ENCODE measurements at places on chromosomes 1 and 21.

- DNase-seq: no peak
Observed at GRCh38 chr1:218880484-218881060, 293.1 kb upstream of the LYPLAL1 start.

DNA sequence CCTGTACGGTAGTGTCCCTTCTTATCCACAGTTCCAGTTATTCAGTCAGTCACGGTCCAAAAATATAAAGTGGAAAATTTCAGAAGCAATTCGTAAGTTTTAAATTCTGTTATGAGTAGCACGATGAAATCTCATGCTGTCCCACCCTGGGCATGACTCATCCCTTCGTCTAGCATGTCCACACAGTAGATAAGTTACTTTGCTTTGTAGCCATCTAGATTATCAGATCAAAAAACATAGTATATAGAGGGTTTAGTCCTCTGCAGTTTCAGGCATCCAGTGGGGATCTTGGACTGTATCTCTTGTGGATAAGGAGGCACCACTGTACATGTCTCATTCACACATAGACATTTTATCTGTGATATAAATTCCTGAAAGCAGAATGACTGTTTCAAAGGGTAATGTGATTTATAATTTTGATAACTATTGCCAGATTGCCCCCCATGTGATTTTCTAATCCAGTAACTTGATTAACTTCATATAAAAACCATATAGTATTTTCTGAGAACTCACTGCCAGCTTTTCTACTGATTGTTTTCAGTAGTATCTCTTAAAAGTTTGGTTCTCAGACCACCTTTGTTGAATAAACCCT lies 143.3 kb downstream of the DYRK1A start:
- no peak for DNase-seq

- no peak for DNase-seq
Observed at GRCh38 chr1:190176776-190177175, 300.9 kb downstream of the BRINP3 start.

DNA sequence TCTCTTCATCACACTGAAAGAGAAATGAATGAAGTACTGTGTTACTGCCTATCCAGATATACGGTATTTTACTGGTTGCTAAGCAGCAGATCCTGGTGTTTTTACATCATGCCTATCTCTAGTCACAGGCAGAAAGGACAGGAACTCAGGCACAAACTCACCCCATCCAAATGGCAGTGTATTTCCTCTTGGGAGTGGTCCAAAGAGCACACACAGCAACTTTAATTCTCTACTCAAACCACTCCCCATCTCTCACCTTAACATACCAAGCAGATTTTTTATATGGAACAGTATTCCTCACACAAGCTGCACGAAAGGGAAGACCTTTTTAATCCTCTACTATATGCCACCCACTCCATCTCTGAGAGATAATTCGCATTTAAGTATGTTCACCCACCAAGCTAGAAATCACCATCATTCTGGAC lies 27.3 kb downstream of the EIF4G3 start:
- DNase-seq: peak; percentile 59

DNA sequence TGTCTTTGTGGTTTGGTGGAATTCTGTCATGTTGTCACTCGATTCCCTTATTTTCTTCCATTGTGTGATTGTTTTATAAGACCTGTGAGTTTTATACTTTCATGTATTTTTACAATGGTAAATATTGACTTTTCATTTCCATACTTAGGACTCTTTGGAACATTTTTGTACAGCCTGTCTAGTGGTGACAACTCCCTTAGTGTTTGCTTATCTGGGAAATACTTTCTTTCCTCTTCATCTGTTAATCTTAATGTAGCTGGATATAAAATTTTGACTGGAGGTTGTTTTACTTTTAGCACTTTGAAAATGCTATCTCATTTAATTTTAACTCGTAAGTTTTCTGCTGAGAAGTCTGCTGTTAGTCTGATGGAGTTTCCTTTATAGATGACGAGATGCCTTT lies 310.5 kb downstream of the NUF2 start:
- no peak for DNase-seq

DNA sequence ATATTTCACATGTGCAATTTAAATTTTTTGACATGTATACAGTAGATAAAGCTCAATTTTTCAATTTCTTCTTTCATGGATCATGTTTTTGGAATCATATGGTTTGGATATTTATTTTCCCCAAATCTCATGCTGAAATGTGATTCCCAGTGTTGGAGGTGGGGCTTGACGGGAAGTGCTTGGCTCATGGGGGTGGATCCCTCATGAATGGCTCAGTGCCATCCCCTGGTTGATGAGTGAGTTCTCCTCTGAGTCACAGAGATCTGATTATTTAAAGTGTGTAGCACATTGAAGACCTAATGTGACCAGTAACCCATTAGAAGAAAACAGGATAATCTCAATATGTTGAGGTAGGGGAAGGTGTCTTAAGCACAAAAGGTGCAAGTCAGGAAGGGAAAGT lies 9.1 kb upstream of the IFI16 start:
- DNase-seq: no peak

GRCh38 chr21:43849532-43850299 lies 15.3 kb upstream of the AGPAT3 start:
- DNase-seq: no peak

DNA sequence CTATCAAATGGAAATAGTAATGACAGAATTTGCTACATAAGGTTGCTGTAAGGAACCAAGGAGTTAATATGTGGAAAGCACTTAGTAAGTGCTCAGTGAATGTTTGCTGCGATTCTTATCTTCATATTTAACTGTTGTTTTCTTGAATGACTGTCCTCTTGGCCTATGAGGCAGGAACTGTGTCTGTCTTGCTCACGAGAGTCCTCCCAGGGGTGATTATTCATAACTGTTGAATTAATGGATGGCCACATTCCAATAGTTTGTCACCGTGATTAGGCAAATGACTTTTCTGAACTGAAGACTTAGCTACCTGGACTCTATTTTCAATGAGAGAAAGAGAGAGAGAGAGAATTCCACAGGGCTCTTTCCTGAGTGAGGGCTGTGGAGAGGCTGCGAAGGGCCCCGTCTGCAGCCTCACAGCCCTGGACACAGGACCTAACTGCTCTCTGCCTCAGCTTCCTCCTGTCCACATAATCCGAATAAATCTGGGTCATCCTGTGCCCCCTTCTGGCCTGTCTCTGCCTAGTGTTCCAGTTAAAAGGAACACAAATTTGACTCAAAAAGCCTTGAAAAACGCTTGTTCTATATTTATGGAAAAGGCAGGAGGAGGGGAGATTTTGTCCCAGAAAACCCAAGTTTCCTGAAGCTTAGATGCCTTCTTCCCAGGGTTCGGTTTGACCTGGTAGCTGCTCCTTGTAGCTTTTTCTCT lies 8.5 kb downstream of the EDN2 start:
- DNase-seq: no peak

- no peak for DNase-seq
Observed at GRCh38 chr1:116537040-116537831, 33.6 kb downstream of the CD58 start.

GRCh38 chr1:27523337-27524020 lies 33.5 kb upstream of the WASF2 start:
- no peak for DNase-seq

DNA sequence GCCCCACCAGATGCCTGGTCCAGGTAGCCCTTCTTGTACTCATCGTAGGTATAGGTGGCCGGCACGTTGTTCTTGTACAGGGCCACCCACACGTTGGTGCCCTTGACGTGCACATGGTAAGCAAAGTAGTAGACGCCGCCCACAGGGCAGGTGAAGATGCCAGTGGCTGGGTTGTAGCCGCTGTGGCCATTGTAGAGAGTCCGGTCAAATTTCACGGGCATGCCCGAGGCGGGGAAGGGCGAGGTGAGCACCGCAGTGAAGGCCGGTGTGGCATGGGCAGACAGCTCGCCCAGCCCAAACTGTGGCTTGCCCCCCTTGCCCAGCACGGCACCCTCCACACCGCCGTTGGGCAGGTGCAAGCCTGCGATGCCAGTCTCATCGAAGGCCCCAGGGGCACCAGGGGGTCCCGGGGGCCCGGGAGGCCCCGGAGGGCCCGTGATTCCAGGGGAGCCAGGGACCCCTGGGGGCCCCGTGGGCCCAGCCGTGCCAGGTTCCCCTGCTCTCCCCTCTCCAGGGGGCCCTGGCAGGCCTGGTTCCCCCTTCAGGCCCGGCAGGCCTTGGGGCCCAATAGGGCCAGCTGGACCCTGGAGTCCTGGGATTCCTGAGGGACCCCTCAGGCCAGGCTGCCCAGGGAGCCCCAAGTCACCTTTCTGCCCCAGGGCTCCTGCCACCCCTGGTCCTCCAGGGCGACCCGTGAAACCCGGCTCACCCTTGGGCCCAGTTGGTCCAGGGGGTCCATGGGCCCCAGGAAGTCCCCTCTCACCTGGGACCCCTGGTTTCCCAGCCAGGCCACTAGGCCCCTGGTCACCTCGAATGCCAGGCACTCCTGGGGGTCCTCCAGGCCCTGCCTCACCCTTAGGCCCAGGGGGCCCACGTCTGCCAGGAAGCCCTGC lies 9.2 kb downstream of the ADPRS start:
- DNase-seq: no peak

- DNase-seq: no peak
Observed at GRCh38 chr1:29812408-29813135, 576.2 kb downstream of the PTPRU start.

- DNase-seq: no peak
Observed at GRCh38 chr1:41100170-41100569, 78.6 kb upstream of the SLFNL1 start.

GRCh38 chr1:159831412-159832141 lies 4.9 kb downstream of the SLAMF8 start:
- DNase-seq: no peak

DNA sequence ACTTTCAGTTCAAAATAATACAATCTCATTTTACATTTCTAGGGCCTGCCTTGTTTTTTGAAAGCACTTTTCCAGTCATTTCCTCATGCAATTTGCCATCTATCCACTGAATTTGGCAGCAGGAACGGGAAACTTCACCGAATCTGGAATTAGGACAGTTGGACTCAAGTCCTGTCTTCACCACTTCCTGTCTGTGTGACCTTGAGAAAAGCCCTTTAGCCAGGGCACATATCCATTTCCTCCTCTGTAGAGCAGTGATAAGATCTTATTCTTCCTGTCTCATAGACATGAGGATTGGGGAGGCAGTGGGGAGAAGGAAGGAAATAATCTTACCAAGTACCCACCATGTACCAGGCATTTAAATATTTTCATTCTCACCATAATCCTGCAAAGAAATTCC lies 12.0 kb downstream of the VAV3 start:
- DNase-seq: no peak
